ENCODE measurements at places on chromosomes 5 and 9.

GRCh38 chr5:96870094-96871026, 5.9 kb upstream of the ERAP2 start:
- no peak for DNase-seq

GRCh38 chr5:120354126-120354525, 110.0 kb upstream of the PRR16 start:
- no peak for DNase-seq

GRCh38 chr9:2567922-2568321, 53.7 kb upstream of the VLDLR start:
- DNase-seq = no peak

GRCh38 chr5:9363449-9363848, 182.4 kb downstream of the SEMA5A start:
- DNase-seq = no peak

DNA sequence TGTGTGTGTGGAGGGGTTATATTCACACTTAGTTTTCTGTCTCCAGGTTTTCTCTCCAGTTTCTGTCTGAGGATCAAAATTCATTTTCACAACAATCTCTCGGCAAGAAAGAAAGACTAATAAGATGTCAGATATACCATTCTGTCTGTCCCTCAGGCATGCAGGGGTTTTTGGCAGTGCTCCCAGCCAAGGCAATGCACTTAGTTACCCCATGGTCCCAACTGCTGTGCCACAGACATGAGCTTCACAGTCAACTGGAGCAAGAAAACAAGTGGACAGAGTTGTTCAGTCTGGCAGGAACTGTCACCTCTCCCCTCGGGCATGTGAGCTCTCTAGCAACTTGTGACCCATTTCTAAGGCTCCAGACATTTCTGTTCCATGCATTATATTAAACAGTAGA, 101.7 kb upstream of the LHFPL2 start:
- DNase-seq = no peak

Measured in C1 segment of cervical spinal cord (tissue), 14 donors.